ENCODE measurements at places on chromosomes 1 and 21.

DNA sequence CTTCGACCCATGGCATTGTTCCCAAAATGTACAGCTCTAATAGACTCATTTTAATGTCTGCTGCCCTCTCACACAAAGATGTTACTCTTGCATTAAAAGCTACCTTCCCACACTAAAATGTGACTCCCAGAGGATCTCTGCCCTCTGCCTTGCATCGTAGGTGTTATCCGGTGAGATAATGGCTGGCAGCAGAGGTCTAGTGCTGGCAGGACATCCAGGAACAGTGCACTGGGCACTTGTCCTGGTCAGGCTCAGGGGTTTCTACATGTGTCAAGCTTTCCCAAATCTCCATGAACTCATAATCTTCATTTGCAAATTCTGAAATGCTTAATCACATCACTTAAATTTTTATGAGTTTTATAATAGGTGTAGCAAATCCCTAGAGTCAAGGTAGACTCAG, 310.6 kb downstream of the LRRIQ3 start:
- no peak for DNase-seq

DNA sequence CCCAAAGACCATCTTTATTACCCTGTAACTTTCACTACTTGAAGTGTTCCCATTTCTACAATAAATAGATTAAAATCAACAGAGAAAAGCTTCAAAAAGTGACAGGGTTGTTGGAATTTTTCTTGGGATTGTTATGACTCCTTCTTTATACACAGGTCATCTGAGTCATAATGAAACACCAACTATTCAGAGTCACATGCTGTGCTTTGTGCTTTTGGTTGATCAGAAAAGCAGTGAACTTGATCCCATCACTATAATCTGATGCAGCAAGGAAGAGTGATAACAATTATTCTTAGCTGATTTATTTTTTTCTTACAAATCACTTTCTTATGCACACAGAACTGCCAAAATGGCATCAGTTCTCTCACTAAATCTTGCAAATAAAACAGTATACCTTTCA, 422.9 kb downstream of the PTBP2 start:
- no peak for DNase-seq

- DNase-seq: no peak
Measured at GRCh38 chr1:78519446-78519845, 28.7 kb downstream of the PTGFR start.

DNA sequence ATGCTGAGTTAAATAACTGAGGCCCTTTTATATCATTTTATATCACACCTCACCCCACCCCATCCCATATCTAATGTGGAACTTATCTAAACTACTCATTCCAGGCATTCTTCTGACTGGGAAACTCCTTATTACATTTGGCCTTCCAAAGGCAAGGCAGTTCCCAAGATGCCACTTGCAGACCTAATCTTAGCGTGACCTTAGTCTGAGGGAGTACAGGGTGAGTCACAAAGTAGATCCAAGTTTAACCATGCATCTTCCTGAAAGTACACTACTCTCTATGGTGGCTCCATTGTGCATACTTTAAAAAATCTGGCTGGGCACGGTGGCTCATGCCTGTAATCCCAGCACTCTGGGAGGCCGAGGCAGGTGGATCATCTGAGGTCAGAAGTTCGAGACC, 353.6 kb upstream of the C1orf87 start:
- no peak for DNase-seq

DNA sequence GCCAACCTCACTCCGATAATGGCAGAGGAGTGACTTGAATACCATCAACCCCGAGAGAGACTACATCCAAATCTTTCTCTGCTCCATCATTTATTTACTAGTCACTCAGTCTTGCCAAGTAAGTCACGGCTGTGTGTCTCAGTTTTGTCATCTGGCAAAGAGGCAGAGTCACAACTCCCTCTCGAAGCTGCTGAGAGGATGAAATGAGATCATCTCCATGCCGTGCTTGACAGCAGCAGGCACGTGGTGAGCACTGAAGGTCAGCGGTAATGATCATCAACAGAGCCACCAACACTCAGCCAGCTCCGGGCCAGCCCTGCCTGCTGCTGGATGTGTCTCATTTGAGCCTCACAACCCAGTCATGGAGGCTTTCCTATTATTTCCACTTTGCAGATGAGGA, 19.9 kb downstream of the ALDH4A1 start:
- DNase-seq: no peak

DNA sequence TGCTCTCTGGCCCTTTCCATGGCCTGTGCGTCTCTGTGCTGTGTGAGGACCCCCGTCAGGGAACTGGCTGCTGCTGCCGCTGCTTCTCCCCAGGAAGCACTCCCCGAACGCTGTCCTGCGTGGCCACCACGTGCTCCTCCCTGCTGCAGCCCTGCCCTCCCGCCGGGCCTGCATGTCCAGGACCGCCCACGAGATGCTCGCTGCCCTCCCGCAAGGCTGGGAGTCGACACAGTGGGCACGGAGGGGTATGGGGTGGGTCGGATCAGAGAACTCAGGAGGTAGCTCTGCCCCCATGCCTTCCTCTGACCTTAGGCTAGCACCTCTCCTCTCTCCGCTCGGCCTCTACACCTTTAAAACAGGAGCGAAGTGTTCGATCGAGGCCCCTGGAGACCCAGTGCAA, 171.9 kb upstream of the AJAP1 start:
- no peak for DNase-seq

DNA sequence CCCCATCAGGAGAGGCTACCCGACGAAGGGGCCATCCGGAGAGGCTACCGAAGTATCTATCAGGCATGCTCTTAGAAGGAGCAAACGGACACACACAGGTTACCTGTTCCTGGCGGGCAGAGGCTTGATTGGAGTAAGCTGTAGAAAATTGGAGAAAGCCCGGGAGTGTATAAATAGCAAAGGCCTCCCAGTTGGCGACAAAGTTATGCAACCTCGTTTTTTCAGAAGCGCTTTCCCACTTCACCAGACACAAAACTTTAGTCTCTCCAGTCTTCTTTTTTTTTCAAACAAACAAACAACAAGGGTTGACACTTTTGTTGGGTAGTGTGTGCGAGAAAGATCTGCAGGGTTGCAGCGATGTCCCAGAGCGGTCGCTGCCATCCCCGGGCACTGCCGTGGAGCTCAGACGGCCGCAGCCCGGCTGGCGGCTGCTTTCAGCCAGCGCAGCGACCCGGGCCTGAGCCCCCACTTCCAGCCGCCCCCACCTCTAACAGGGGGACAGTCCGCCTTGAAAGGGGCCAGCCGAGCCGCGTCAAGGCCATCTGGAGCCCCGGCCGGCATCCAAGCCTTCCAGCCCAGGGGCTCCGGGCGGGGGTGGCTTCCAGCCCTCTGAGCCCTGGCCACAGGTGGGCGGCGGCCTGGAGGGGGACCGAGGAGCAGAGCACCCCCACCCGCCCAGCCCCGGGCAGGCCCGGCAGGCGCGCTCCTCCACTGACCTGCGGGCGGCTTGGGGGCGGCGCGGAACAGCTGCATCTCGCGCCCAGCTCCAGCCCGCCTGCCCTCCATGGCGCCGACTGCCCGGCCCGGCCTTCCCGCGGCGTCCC, 616 bp downstream of the MCOLN3 start:
- no peak for DNase-seq

DNA sequence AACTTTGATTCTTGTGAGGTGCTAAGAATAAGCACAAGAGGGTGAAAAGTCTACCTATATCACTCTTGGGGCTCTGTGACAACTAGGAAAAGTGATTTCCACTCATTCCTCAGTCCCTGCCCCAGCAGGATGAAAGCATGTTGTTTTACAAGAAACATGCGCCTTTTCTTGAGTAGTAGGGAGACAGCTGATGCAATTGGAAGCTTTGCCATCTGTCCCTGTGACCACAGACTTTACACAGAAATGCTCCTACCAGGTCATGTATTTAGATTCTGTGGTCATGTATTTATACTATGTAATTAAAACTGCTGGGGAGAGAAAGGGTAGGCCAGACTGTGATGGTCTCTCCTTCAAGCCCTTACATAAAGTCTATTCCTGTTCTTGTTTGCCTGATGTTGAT, 445.5 kb downstream of the PTPRC start:
- no peak for DNase-seq

GRCh38 chr1:175708787-175709186, 34.6 kb downstream of the TNR start:
- no peak for DNase-seq

- no peak for DNase-seq
Measured at GRCh38 chr1:151512801-151513625, 1.8 kb downstream of the CGN start.

- no peak for DNase-seq
Measured at GRCh38 chr21:38439957-38440356, 58.3 kb downstream of the ERG start.

DNA sequence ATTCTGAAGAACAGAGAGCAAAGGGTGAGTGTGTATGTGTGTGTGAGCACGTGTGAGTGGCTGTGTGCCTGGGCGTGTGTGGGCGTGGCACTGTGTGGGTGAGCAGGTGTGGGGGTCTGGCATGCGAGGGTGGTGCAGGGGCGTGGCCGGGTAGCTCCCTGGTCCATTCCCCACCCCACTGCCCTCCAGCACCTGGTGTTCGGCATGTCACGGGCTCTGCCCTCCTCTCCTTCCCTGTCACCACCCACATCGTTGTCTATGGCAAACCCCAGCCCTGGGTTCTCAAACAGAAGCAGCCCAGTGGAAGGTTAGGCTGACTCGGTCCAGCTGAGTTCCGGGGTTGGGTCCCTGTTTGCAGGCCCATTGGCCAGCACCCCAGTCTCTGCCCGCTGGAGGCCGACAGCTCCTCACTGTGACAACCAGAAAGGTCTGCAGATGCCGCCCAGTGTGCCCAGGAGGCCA, 39.8 kb downstream of the UBE2G2 start:
- DNase-seq: no peak

- no peak for DNase-seq
Measured at GRCh38 chr1:92461364-92462097, 25.2 kb downstream of the GFI1 start.

GRCh38 chr1:43388613-43389012, 987 bp downstream of the MED8 start:
- no peak for DNase-seq

- DNase-seq: no peak
Measured at GRCh38 chr1:168913711-168914463, 184.9 kb upstream of the DPT start.

DNA sequence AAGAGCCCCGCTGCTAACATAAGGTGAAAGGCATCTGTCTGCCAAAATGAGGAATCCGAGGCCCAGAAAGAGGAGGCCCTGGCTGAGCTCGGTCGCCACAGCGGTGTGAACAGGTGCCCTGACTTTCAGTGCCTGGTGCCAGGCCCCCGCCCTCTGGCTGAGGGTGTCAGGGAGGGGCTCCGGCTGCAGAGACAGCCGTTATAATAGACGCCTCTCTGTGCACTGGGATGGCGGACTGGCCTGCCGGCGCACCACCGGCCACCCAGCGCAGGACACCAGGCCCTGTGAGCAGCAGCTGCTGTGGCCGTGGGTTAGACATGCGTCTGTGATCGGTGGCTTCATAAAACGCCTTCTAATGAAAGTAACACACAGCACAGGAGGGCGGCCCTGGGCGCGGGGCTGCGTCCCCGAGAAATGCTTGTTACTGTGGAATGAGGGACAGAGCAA, 51.4 kb upstream of the ACTRT2 start:
- DNase-seq: no peak

GRCh38 chr1:240008298-240008697, 83.4 kb upstream of the FMN2 start:
- DNase-seq: no peak

- no peak for DNase-seq
Measured at GRCh38 chr1:217494767-217495166, 136.1 kb downstream of the GPATCH2 start.

GRCh38 chr1:55249646-55250398, 34.7 kb upstream of the USP24 start:
- DNase-seq: no peak

DNA sequence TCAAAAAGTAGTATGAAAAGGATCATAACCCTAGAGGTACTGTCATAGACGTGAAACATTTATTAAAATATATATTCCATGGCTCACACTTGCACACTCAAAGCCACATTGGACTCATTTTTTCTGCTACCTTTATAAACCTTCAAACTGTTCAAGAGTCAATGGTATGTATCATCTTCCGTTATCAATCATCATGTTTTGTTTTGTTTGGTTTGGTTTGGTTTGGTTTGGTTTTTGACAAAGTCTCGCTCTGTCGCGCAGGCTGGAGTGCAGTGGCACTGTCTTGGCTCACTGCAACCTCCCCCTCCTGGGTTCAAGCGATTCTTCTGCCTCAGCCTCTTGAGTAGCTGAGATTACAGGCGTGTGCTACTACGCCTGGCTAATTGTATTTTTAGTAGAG, 1.8 kb downstream of the IFNAR2 start:
- DNase-seq: no peak

GRCh38 chr1:207288315-207288714, 33.2 kb upstream of the CD55 start:
- no peak for DNase-seq

- DNase-seq: no peak
Measured at GRCh38 chr1:161956097-161956496, 67.6 kb downstream of the OLFML2B start.

- no peak for DNase-seq
Measured at GRCh38 chr1:29439615-29440014, 203.3 kb downstream of the PTPRU start.

DNA sequence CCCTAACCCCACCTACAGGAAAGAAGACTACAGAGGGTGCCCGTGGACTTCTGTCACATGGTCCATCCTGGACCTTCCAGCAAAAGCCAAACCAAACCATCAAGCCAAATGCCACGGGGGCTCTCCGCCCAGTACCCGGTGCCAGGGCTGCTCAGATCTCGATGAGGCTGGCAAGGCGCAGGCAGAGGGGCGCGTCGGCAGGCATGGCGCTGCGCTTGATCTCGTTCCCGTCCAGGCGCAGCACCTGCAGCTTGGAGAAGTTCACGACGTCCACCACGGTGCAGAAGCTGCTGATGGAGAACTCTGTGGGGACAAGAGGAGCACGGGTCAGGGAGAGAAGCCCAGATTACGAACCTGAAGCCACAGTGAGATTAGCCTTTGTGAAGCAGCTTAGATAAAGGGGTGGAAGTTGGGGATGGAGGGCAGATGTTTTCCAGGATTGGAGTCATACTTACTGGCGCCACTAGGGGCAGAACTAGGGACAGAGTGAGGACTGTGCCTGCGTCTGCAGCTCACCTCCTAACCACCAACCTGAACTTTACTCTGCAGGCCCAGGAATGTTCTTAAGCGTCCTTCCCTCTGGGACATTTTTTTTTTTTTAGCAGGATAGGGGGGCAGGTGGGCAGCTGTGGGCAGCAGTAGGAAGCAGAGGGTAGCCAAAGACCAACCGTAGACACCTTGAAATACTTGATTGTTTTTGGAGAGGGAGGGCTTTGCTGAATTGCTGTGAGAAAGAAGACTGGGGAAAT, 8.6 kb downstream of the FMOD start:
- DNase-seq: no peak

GRCh38 chr1:231850786-231851185, 224.2 kb downstream of the DISC1 start:
- DNase-seq: no peak

GRCh38 chr1:87763483-87763882, 434.8 kb downstream of the LMO4 start:
- DNase-seq: no peak
